ENCODE measurements at places on chromosomes 12 and 14.

- no peak for DNase-seq
Measured at GRCh38 chr14:76705214-76705613, 56.1 kb upstream of the VASH1 start.

DNA sequence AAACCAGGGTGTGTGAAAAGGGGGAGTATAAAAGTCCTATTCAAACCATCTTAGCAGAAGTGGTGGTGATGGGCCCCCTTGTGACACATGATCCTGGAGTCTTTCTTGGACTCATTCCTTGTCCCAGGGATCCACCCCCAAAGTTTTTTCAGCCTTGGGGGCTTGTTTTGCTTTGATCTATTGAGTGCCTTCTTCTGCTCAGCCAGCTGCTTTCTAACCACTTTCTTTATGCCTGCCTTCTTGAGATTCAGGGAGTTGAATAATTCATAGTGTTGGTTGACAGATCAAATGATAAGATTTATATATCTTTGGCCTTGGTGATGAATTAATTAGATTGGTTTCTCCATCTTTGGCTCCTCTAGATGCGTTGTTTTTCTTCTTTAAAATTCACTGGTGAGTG is 926.7 kb downstream of the DIO2 start:
- DNase-seq, result no peak

DNA sequence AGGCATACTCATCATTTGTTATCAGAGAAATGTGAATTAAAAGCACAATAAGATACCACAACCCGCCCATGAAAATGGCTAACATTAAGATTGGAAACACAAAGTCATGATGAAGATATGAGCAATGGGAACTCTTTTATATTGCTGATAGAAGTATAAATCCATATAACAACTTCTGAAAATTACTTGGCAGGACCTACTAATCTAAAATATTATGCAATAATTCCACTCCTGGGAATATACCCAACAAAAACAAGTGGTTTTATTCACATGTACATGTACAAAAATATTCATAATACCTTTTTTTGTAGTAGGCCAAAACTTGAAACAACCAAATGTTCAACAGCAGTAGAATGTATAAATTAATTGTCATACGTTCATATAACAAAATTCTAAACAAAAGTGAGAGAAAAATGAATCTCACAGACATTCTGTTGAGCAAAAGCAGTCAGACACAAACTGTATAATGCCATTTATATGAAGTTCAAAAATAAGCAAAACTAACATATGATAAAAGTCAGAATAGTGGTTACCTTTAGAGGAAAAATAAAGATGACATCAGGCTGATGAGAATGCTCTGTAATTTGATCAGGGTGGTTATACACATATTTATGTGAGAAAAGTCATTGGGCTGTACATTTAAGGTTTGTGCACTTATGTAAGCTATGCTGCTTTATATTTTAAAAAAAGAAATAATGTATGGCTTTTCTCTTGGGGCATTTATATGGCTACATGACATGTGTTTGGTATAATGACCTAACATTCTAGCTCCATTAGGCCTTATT is 309.2 kb upstream of the KITLG start:
- no peak for DNase-seq

GRCh38 chr12:71161591-71161990 is 3.8 kb upstream of the TSPAN8 start:
- no peak for DNase-seq

- DNase-seq, result no peak
Measured at GRCh38 chr12:104485651-104486362, 29.1 kb downstream of the CHST11 start.

DNA sequence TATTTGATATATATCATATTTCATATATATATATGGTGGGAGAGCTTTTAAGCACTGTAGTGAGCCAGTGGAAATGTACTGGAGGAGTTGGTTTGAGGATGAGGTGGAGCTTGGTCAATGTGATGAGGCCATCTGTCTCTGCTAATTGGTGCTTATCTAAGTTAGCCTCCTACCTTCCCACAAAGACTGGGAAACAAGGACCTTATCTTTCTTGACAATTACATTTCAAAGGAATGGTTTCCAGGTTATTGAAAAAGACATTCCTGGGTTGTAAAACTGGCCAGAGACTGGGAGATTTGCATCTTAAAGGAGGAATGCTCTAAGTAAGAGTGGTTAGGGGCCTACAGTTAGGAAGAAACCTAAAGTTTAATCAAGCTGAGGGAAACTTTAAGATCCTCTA is 212.8 kb upstream of the SYT1 start:
- DNase-seq, result no peak

Data from nucleus accumbens (tissue), 56 donors.